ENCODE measurements at places on chromosomes 3 and 15. TPM values are rescaled to one million over a fixed set of nuclear protein-coding genes. Genes with fewer than 3 reads are reported as not detected.

The NLGN1 gene
- 3.3 TPM for polyA plus RNA-seq

The ZNF660 gene
- 18.2 TPM for polyA plus RNA-seq

The C3orf85 gene
- polyA plus RNA-seq = not detected

DNA sequence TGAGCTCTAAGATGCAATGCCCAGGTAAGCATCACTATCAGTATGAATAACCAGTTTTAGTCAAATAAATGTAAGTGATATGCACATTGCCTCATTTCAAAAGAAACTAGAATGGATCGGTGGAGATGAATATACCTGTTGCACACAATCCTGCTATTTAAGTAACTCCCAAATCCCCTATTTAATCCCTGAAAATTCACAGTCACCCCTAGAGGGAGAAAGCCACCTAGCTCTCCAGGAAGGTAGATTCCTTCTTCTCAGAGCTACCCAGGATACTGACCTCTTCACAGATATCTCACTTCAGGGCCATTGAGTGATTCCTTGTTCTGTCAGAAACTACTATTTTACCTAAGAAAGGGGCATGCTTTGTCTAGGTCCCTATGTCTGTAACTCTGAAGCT, 11.7 kb downstream of the LSAMP start:
- DNase-seq = no peak

- DNase-seq = no peak
Measured at GRCh38 chr15:29970402-29970695, 112.4 kb upstream of the GOLGA8J start.
